Body of pancreas (tissue), 4 donors: ENCODE measurements at places on chromosomes 3 and 15. TPM values are rescaled to one million over a fixed set of nuclear protein-coding genes. Genes with fewer than 3 reads are reported as not detected.

Gene TMEM42
- 18.1 TPM for total RNA-seq

Gene RNF7
- total RNA-seq: 61.2 TPM

- DNase-seq: no peak
- H3K4me3 ChIP-seq: no peak overlapping the region
- no peaks in the 10 kb centered on the region for H3K27me3 ChIP-seq
- no peaks in the 10 kb centered on the region for H3K36me3 ChIP-seq
- H3K4me1 ChIP-seq: peaks cover 48% of the 10 kb centered on the region
Measured at GRCh38 chr3:191345334-191345733, 15.0 kb upstream of the UTS2B start.

DNA sequence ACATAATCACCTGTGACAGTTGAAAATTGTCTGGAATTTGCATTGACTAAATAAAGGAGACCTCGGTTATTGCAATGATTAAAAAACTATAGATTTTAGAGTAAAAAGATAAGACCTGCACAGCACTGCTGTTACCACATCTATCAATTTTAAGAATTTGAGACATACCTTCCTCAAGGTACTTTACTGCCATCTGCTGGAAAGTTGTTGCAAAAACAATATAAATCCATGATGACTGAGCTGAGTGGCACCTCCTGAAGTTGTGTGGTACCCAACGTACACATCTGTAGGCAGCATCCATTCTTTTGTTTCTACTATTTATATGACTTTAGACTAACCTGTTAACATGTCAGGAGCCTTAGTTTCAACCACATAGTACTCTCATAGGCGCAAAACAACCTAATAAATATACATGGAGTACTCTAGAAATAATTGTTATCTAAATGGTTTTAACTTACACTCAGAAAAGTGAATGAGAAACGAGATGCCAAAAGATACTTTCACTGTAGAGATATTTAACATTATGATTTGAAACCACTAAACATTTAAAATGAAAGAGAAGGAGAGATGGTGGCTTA lies 106.7 kb downstream of the GHSR start:
- peak overlapping the region; percentile 26 for H3K27ac ChIP-seq
- no peaks in the 10 kb centered on the region for H3K27me3 ChIP-seq
- H3K4me3 ChIP-seq: no peak overlapping the region
- no peak for DNase-seq
- H3K36me3 ChIP-seq: peaks cover 27% of the 10 kb centered on the region
- no peaks in the 10 kb centered on the region for H3K4me1 ChIP-seq

Gene SEMA7A
- total RNA-seq: 0.33 TPM

- no peak for DNase-seq
- no peak overlapping the region for H3K4me3 ChIP-seq
- peaks cover 3% of the 10 kb centered on the region for H3K4me1 ChIP-seq
- H3K36me3 ChIP-seq: no peaks in the 10 kb centered on the region
- no peak overlapping the region for H3K27ac ChIP-seq
- no peaks in the 10 kb centered on the region for H3K27me3 ChIP-seq
Measured at GRCh38 chr3:32200992-32201758, 37.3 kb upstream of the CMTM8 start.

DNA sequence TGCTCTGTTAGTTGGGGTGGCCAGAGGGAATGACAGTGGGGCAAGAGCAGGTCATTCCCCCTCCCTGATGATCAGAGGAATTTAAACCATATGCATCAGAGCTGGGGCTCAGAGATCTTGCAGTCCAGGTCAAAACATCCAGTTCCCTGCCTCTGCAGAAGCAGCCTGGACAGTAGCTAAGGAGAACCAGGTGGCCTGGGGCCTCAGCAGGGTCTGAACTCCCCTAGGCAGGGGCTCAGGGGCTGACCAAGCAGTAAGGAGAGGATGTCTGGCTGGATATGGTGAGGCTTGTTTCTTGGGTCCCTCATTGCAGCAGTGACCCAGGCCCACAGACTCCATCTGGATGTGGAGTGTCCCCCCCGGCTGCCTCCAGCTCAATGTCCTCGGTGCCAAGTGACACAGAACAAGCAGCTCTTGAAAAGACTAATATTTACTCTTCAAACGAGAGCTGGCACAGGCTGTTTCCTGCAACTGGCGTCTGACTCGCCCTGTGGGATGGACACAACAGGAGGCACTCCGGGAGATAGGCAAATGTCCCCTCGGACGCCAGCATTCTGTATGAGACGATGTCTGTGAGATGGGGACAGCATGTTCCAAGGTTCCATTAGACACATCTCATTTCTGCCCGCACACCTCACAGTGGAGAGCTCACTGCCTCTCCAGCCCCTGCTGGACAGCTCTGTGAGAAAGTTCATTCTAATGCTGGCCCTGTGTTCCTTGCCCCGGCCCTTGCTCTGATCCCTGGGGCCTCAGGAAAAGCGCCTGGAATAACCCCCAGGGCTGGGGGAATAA lies 37.1 kb downstream of the SEC22C start:
- H3K36me3 ChIP-seq: no peaks in the 10 kb centered on the region
- H3K4me3 ChIP-seq: no peak overlapping the region
- DNase-seq: peak; percentile 87
- no peaks in the 10 kb centered on the region for H3K27me3 ChIP-seq
- peaks cover 41% of the 10 kb centered on the region for H3K4me1 ChIP-seq

DNA sequence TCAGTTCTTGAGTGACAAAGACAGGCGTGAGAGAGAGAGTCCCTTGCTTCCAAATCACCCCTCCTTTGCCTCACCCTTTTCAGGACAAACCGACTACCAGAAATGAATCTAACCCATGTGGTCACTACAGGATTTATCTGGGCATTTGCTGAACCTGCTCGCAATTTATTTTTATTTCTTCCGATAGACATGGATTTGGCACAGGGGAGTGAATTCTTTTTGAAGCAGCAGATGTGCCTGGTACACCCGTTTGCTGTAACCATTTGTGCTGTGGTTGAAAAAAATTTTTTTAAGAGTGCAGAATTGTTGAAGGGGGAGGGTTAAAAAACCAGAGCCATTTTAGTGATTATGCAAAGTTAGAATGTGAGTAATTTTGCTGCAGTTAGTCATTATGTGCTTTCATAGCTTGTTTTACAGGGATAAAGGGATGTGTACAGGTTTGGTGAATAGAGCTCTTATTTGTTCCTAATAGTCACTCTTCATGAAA lies 442.0 kb downstream of the LPP start:
- no peak for DNase-seq
- H3K27ac ChIP-seq: no peak overlapping the region
- no peak overlapping the region for H3K4me3 ChIP-seq

GRCh38 chr15:34233614-34234013 lies 8.8 kb downstream of the EMC4 start:
- H3K27ac ChIP-seq: no peak overlapping the region
- H3K27me3 ChIP-seq: no peaks in the 10 kb centered on the region
- H3K36me3 ChIP-seq: peaks cover 6% of the 10 kb centered on the region
- H3K4me3 ChIP-seq: no peak overlapping the region

Gene P4HTM
- 73.8 TPM for total RNA-seq

DNA sequence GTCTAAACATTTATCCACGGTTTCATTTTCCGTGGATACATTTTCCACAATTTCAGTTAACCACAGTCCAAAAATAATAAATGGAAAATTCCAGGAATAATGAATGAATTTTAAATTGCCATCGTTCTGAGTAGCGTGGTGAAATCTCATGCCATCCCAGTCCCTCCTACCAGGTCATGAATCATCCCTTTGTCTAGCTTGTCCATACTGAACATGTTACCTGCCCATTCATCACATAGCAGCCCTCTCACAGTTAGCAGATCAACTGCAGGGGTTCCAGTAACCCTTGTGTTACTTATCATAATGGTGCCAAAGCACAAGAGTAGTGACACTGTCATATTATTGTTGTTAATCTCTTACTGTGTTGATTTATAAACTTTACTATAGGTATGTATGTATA lies 124.5 kb downstream of the GSK3B start:
- H3K4me1 ChIP-seq: no peaks in the 10 kb centered on the region
- H3K27ac ChIP-seq: no peak overlapping the region
- no peaks in the 10 kb centered on the region for H3K27me3 ChIP-seq
- no peak overlapping the region for H3K4me3 ChIP-seq

Gene CLPX
- 16.2 TPM for total RNA-seq

Gene BCHE
- total RNA-seq: 0.52 TPM

GRCh38 chr15:75034615-75035014 lies 11.2 kb downstream of the PPCDC start:
- no peak overlapping the region for H3K27ac ChIP-seq
- no peak for DNase-seq
- no peak overlapping the region for H3K4me3 ChIP-seq
- no peaks in the 10 kb centered on the region for H3K36me3 ChIP-seq

DNA sequence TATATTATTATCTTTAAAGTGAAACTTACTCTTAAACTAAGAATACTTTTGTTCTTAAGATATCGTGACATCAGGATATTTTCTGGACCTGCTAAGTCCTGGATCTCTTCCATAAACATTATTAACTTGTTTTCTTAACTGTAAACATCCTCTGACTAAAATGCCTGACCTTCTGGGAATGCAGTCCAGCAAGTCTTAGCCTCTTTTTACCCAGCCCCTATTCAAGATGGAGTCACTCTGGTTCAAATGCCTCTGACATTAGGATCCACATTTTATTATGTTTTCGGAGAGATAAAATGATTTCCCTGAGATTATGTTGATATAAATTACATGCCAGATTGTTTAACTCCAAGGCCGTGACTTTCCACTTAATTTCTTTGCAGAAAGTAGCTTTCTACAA lies 37.6 kb downstream of the OSTN start:
- H3K36me3 ChIP-seq: no peaks in the 10 kb centered on the region
- no peak overlapping the region for H3K27ac ChIP-seq
- H3K27me3 ChIP-seq: no peaks in the 10 kb centered on the region
- H3K4me1 ChIP-seq: no peaks in the 10 kb centered on the region
- no peak for DNase-seq

GRCh38 chr3:112086076-112086854 lies at the start of gene C3orf52:
Gene C3orf52, plus strand, starts transcription at chr3:112086389. Its CDS starts 19 bp downstream, at chr3:112086408.
- no peaks in the 10 kb centered on the region for H3K27me3 ChIP-seq
- peak; percentile 94 for DNase-seq
- H3K36me3 ChIP-seq: no peaks in the 10 kb centered on the region
- peaks cover 37% of the 10 kb centered on the region for H3K4me1 ChIP-seq
- peak within 1 kb of the TSS; percentile 38 for H3K4me3 ChIP-seq

DNA sequence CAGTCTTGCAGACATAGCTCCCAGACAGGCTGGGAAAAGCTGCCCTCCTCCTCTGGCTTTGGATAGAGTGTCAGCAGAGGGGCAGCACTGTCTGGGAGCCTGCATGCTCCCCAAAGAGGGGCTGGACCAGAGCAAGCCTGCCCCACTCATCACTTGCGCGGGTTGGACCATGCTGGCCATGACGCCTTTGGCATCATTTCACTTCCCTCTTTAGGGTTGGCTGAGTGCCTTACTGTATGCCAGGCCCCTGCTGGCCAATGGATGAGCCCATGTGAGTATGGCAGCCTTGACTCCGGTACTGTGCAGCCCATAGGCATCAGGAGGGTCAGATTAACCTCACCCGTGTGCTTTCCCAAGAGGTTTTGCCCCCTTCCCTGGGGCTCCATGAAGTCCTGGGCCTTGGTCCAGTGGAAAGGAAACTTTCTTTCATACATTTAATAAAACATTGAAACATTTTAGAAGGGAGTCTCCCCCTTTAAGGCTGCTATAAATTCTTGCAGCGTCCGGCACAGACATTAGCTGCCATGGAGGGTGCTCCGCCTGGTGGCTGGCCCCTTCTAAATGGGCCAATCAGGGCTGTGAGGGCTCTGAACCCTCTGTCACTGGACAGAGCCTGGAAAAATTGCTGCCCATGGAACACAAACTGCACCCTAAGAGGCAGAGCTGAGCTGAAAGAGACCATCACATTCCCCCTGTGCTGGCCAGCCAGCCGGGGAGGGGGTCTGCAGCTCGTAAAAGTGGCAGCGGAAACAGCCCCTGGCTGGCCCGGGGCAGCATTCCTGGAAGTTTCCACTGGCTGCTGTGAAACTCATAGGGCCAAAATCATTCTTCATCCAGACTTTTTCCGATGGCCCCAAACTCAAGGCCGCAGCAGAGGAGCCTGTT lies 20.8 kb upstream of the DUSP7 start:
- no peaks in the 10 kb centered on the region for H3K27me3 ChIP-seq
- no peaks in the 10 kb centered on the region for H3K36me3 ChIP-seq
- no peak overlapping the region for H3K4me3 ChIP-seq
- H3K4me1 ChIP-seq: no peaks in the 10 kb centered on the region
- DNase-seq: no peak

Gene ALDH1A3
- total RNA-seq: 19.5 TPM

DNA sequence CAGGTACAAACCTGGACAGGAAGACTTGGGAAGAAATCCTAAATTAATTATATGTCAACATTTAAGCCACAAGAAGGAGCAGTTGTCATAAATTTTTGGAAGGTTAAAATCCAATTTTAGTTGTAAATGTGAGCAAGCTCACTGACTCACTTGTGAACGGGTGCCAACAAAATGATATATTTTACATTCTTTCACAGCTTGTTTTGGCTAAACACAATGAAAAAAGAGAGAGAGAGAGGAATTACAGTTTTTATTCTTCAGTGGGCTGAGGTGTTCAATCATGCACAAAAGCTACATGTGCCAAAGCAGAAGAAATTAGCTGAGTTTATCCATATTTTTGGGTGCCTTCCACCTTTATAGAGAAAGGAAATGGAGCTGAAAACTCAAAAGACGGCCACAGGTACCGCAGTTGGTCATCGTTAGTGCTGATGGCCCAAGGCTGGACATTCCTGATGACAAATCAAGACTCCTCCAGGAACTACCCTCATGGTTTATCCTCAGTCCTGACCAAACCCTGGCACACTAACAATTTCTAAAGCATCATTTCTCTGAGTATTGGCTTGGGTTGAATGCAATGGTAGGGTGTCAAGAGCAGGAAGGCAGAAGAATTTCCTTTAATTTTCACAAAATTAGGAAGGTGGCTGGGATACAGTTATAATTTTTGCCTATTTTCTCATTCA lies 37.6 kb upstream of the WNT5A start:
- no peak for DNase-seq
- H3K36me3 ChIP-seq: no peaks in the 10 kb centered on the region
- H3K27ac ChIP-seq: no peak overlapping the region
- H3K4me3 ChIP-seq: no peak overlapping the region
- H3K27me3 ChIP-seq: no peaks in the 10 kb centered on the region

DNA sequence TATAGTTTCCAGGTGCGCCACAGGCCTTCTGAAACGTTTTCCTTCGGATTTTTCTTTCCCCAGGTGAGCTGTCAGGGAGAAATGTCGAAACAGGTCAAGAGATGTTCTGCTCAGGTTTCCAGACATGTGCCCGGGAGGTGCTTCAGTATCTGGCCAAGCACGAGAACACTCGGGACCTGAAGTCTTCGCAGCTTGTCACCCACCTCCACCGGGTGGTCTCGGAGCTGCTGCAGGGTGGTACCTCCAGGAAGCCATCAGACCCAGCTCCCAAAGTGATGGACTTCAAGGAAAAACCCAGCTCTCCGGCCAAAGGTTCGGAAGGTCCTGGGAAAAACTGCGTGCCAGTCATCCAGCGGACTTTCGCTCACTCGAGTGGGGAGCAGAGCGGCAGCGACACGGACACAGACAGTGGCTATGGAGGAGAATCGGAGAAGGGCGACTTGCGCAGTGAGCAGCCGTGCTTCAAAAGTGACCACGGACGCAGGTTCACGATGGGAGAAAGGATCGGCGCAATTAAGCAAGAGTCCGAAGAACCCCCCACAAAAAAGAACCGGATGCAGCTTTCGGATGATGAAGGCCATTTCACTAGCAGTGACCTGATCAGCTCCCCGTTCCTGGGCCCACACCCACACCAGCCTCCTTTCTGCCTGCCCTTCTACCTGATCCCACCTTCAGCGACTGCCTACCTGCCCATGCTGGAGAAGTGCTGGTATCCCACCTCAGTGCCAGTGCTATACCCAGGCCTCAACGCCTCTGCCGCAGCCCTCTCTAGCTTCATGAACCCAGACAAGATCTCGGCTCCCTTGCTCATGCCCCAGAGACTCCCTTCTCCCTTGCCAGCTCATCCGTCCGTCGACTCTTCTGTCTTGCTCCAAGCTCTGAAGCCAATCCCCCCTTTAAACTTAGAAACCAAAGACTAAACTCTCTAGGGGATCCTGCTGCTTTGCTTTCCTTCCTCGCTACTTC lies 3.8 kb downstream of the BHLHE40 start:
- DNase-seq: no peak
- H3K4me3 ChIP-seq: peak overlapping the region; percentile 9
